Calu3 (cell line): ENCODE measurements at places on chromosomes 11 and 22.
A peak's percentile ranks its signal among the peaks of the same experiment; 100 is the strongest.

DNA sequence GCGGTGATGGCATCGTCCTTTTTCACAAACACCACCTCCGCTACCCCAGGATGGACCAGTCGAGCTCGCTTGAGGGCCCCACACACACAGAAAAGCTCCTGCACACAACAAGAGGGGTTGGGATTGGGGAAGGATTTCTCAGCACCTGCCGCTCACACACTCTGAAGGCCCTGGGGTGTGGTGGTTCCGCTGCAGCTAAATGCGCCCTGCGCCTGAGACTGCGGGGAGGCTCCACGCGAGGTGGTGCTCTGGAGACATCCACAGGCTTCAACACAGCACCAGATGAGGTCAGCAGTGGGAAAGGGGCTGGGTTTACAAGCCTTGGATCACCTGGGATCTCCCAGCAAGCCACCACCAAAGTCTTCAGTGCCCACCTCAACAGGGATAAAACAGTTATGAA lies 22.7 kb downstream of the POLDIP3 start:
- DNase-seq = no peak

- peak; percentile 20 for DNase-seq
Measured at GRCh38 chr11:36455658-36456111, 54.4 kb downstream of the TRAF6 start.

DNA sequence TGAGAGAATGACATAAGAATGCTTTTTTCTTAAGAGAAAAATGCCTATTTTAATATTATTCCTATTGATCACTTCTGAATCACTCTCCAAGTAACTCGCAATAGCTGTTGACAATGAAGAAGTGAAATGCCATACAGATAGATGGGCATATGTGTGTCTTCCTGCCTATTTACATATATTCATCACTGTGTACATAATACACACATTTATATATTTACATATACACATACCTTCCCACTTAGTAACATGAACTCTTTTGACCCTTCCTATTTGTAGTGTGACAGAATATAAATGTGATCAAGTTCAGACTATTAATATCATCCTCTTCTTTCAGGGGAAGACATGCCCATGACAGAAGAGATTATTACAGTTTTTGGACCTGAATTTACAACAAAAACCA lies 756.7 kb downstream of the DLG2 start:
- DNase-seq = no peak

- no peak for DNase-seq
Measured at GRCh38 chr11:121575250-121575962, 122.6 kb upstream of the SORL1-AS1 start.

- peak; percentile 87 for DNase-seq
Measured at GRCh38 chr11:113974741-113975470, at the start of gene HTR3A. TSS of gene HTR3A (plus strand) at chr11:113975108. CDS start at chr11:113975326, 218 bp downstream.

GRCh38 chr11:297051-297585 lies 2.2 kb downstream of the IFITM5 start:
- DNase-seq = no peak

DNA sequence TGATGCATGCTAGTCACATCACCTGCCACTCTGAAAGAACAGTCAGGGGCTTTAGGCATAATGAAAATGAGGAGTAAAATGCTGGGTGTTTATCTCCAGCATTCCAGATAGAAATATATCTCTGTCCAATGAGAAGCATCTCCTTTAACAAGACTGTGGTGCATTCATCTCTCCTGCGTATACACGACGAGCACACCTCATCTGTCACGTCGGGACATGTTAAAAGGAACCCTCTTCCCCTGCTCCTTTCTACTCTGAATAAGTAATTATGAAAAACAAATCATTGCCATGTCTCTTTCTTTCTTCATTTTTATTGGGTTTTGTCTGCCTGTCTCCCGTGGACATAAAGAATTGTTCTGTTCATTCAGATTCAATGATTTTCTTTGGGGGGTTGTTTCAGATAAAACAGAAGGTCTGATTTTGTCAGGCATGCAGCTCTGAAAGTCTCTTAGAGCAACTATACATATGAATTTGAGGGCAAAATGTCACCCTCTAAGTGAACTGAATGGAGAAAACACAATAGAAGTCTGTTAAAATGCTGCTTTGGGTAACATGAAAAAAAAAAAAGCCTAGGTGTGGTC lies 195.0 kb downstream of the MAML2 start:
- DNase-seq = no peak

GRCh38 chr11:61129639-61130523 lies 27.6 kb downstream of the CD5 start:
- DNase-seq = peak; percentile 95

DNA sequence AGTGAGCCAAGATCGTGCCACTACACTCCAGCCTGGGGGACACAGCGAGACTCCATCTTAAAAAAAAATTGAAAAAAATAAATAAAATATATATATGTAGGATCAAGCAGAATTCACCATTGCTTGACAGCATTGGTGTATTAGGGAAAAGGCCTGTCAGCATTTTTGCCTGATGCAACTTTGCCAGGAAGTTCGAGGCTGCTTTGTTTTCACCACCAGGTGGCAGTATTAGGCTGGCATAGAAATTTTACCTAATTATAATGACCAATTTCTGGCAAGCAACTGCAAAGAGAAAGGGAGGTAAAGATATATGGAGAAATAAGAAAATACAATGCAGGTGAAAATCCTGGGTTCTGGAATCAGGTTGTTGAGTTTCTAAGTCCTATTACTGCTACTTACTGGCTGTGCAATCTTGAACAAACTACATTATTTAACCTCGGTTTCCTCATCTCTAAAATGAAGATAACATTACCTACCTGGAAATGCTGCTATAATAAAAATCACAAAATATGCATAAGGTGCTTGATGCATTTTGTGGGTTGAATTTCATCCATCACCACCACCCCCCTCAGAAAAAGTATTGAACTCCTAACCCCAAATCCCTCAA lies 24.7 kb downstream of the LAYN start:
- peak; percentile 67 for DNase-seq

DNA sequence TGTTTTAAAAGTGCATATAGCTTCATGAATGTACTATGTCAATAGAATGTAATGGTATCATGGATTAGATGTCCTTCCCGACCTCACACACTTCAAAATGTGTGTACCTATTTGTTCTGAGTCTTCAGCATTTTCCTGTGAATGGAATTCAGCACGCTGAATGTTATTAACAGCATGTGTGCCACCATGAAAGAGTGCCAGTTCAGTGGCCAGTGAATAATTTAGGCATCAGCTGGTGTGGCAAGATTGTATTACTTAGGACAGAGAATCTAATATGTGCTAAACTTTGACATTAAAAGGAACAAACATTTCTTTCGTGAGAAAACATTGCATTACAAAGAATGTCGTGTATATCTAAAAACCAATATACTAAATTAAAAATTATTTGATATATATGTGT lies 46.4 kb downstream of the HIPK3 start:
- no peak for DNase-seq

DNA sequence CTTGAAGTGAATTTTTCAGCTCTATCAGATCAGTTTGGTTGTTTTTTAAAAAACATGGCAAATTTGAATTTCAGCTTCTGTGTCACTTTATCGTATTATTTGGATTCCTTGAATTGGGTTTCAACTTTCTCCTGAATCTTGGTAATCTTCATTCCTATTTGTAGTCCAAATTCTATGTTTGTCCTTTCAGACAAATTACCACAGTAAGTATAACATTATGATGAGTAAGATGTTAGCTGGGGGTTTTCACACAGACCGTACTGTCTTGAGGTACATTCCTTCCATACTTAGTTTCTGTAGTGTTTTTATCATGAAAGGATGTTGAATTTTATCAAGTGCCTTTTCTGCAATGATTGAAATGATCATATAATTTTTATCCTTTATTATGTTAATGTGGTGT lies 28.0 kb downstream of the OR5B17 start:
- DNase-seq = no peak

GRCh38 chr11:64007160-64007628 lies 21.0 kb downstream of the OTUB1 start:
- peak; percentile 35 for DNase-seq

- no peak for DNase-seq
Measured at GRCh38 chr11:134038897-134039470, 29.9 kb upstream of the JAM3 start.

- DNase-seq = no peak
Measured at GRCh38 chr11:68214173-68215086, 1.3 kb upstream of the KMT5B start.

DNA sequence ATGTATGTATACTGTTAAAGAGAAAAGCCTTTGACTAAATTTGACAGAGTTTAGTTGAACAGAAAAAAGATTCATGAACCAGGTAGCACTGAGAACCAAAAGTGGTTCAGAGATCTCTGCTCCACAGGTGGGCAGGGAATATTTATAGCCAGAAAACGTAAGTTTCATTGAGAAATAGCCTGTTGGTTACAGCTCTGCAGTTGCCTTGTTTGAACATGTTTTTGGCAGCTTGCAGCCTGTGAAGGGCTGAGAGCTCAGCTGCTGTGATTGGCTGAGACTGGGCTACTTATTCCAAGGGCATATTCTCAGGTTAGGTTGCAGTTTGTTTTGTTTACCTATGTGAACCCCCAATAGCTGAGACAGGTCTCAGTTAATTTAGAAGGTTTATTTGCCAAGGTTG lies 13.5 kb upstream of the ZNF74 start:
- no peak for DNase-seq

DNA sequence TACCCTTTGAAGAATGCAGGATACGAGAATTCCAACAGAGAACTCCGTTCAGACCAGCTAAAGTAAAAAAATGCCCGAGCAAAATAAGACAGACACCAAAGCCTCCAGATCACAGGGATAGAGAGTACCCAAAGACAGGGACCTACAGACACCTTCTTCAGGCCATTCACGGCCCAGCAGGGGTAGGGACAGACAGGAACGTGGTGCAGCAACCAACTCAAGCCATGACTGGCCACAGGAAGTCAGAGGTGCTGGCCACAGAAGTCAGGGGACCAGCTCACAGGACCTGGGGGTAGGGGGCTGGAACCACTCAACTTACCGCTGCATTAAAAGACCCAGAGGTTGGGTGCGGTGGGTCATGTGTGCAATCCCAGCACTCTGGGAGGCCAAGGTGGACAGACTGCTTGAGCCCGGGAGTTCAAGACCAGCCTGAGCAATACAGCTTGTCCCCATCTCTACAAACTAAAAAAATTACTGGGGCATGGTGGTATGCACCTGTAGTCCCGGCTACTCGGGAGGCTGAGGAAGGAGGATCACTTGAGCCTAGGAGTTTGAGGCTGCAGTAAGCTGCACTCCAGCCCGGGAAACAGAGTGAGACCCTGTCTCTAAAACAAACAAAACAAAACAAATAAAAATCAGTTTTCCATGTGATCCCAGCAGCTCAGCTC lies 39.9 kb upstream of the COMT start:
- DNase-seq = no peak

DNA sequence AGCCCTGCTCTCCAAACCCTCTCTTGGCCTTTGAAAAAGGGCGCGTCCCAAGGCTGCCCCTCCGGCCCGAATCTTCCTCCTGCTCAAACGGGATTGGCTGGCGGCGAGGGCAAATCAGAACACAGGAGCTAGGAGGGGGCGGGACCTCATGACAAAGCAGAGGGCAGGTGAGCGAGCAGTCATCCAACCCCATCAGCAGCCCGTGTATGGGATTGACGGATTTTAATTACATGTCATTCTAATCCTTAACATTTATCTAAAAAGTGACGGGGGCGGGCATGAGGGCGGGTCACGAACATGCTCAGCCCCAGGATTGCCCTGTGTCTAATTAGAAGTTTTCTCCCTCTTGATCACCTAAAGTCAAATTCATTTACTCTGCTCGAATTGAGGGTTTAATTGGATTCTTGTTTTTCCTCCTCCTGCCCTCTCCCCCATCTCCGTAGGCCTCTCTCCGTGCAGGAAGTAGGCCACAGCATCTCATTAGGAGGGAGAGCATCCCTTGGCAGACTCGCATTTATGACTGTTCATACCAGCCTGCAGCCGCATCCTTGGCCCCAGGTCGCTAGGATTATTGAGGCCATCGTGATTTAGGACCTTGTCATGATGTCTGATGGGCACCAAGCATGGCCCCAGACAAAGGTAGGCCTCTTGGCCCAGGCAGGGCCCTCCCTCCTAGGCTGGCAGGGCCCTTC lies 147.1 kb downstream of the CHST1 start:
- DNase-seq = no peak

DNA sequence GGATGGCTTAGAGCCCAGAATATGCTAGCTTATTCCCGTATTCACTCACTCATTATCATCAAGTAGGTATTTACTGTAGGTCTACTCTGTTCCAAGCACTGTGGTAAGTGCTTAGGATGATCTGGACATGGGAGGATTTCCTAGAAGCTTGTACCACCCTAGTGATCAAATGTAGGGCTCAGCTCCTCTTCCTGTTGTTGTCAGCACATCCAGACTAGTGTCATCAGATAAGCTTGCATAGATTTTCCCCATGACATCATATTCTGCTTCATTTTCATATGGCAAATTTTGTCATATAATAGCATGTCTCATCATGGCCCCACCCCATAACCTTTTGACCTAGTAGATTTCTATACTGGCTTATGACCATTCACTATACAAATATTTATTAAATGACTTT lies 19.3 kb upstream of the NUCB2 start:
- no peak for DNase-seq

DNA sequence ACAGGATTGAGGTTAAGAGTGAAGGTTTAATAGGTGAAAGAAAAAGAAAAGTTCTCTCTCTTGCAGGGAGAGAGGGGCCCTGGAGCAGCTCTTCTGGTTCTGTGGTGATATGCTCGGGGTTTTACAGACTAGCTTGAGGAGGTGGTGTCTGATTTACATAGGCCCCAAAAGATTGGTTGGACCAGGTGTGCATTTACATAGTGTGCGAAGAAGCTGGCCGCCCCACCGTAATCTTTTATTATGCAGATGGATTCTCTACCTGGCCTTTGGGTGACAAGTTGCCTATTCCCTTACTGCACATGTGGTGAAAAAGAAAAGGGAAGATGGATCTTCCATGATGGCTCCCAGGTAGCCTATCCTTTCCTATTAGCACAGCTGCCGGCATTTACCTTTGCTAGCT lies 219.9 kb upstream of the GRIA4 start:
- DNase-seq = no peak

DNA sequence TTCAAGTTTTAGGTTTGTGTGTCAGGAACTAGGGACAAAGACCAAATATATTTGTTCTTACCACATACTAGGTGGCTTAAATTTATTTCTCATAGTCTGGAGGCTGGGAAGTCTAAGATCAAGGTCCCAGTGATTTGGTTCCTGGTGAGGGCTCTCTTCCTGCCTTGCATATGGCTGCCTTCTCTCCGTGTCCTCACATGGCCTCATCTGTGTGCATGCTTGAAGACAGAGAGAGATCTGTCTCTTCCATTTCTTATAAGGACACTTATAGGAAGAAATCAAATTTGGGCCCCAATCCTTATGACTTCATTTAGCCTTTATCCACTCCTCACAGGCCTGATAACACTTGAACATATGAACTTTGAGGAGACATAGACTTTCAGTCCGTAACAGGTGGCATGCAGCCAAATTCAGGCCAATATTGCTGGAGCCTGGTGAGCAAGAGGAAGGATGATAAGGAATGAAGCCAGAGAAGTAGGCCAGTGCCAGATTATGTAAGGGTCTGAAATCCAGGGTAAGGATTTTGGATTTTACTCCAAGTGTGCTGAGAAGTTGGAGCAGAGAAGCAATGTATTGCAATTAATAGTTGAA lies 35.1 kb downstream of the TTC17 start:
- no peak for DNase-seq
